Activated naive CD4-positive, alpha-beta T cell (primary cell): ENCODE measurements at places on chromosomes 13 and 19.
A peak's percentile ranks its signal among the peaks of the same experiment; 100 is the strongest.

DNA sequence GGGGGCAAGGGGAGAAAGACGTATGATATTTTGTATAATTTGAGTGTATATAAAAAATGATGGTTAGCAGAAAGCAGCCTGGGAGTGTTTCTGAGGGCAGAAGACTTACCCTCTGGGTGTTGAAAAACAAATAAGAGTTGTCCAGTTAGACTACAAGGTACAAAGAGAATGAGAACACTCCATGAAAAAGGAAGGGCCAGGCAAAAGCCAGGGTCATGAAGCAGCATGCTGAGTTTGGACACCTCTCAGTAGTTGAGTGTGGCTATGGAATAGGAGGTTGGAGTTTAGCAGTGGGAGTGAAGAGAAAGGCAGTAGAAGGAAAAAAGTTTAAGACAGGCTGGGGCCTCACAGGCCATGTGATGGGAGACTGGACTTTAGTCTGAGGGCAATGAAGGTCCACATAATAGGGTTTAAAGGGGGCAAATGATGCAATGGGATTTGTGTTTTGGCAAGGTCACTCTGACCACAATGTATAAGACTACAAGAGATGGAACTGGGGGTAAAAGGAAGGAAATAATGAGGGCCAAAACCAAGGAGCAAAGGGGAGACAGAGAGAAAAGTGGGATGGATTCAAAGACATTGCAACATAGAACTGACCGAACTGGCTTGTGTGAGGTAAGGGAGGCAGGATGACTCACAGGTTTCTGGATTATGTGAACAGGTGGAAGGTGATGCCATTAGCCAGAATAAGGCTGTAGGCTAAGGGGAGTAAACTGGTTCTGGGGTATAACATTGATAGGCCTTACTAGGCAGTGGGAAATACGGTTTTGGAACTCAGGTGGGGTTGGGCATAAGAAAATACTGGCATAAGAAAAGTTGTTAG is 76.6 kb downstream of the SERP2 start:
- DNase-seq: no peak

DNA sequence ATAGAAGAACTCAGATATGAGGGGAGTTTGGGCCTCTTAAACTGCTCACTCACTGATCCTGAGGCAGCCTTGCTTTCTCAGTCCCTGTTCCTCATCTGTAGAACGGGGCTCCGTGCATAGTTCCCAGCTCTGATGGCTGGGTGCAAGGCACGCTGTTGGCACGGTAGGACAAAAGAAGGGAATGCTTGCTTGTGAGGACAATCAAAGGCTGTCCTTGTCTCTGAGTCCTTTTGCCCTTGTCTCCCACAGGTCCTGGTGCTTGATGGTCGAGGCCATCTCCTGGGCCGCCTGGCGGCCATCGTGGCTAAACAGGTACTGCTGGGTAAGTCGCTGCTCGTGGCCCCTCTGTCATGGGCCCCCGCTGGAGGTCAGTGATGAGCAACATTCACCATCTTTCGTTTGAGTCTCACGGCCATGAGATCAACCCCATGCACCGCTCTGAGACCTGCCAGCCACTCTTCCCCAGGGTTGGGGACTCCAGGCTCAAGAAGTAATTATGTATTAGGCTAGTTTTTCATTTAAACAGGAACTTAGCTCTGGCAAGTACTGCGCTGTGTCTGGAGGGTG is 2.3 kb downstream of the RPL13A start:
- DNase-seq: no peak

- DNase-seq: no peak
Measured at GRCh38 chr19:40238775-40239174, 12.3 kb upstream of the CCNP start.

- no peak for DNase-seq
Measured at GRCh38 chr13:20171364-20171763, 10.5 kb upstream of the GJA3 start.

- DNase-seq: peak; percentile 35
Measured at GRCh38 chr13:113176280-113176679, 17.8 kb downstream of the PROZ start.

- no peak for DNase-seq
Measured at GRCh38 chr13:50340146-50340545, 324.9 kb downstream of the KCNRG start.
